T47D (cell line): ENCODE measurements at places on chromosomes 6 and 20.

- DNase-seq, result no peak
Observed at GRCh38 chr6:73308712-73309534, 45.2 kb downstream of the DPPA5 start.

GRCh38 chr6:305371-306206 is 13.3 kb downstream of the DUSP22 start:
- DNase-seq, result no peak

DNA sequence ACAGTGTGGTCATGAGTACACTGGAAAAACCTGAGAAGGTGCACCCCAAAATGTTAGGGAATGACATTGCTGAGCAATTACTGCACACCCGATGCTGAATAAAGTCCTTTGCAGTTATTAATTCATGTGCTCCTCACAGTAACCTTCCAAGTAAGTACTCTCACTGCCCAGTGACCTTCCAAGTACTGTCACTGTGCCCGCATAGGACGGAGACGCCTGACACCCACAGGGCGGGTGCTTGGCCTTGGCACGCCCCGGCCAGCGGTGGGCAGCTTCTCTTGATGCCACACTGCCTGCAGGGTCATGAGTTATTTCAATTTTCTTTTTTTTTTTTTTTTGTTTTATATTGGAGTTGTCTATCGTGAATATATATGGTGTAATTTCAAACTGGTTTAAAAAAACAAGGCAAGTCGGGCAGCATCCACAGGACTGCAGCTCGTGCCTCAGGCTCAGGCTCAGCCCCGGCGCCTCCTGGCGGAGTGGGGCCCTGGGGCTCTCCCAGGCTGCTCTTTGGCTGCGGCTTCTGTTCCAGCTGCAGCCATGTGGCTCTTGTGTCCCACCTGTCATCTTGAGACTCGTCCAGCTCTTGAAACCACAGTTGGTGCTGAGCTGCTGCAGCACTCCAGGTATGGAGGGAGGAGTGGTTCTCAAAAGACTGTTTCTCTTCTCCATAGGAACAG is 27.0 kb downstream of the PNLDC1 start:
- no peak for DNase-seq

DNA sequence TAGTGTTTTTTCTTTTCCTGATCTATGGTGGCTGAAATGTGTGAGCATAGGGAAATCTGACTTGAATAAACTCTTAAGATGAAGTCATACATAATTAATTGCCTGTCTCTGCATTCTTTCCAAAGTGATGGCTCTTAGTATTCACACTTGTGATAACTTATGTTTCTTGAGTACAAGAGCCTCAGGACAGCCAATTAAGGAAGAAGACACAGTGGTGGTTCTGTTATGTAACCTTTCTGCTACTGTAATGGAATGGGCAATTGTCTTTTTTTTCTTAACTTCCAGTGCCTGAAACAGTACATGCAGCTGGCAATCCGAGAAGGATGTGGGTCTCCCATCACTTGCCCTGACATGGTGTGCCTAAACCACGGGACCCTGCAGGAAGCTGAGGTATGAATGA is 40.1 kb downstream of the RNF144B start:
- no peak for DNase-seq

DNA sequence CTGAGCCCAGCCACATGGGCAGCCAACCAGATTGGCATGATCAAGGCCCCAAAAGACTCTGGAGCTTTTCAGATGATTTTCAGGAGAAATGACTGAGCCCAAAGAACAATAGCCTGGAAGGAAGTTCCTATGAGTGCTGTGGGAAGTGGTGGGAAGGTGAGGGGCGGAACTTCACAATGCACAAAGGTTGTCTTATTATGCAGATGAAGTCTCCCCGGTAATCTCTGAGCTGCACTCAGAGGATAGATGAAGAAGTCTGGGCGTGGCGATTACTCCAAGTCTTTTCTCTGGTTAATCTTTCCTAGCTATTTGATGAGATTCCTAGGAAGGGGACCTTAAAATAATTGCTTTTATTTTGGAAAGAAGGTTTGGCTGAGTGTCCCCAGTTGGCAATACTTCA is 36.9 kb downstream of the LBP start:
- no peak for DNase-seq

- DNase-seq, result no peak
Observed at GRCh38 chr6:111767752-111768430, 105.4 kb downstream of the FYN start.

GRCh38 chr6:73047801-73048200 is 177.5 kb downstream of the KHDC1L start:
- DNase-seq, result no peak

GRCh38 chr6:100899202-100899601 is 18.1 kb upstream of the ASCC3 start:
- DNase-seq, result no peak

DNA sequence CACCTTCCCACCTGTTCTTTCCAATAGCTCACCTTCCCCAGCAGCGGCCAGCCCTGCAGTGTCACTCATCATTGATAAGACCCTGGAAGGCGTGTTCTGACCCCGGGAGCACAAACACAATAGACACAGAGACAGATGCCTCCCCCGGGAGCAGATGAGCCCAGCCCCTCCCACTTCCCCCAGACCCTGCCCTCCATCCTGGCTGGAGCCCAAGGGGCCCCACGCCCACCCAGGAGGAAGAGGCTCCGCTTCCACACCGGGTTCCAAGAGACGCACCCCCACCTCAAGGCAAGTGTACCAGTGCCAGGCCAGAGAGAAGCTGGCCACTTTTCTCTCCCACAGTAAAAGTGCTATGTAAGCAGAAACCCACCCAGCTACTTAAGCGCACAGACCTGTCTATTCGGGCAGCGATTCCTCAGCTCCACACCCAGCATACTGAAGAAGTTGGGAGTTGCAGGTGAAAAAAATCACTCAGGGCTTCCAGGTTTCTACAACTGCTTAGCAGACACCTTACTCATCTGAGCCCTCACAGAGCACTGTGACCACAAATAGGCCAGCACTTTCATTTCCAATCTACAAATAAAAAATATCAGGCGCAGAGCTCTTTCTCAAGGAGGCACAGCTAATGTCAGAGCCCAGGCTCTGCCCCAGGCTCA is 93.4 kb upstream of the NXT1 start:
- no peak for DNase-seq

DNA sequence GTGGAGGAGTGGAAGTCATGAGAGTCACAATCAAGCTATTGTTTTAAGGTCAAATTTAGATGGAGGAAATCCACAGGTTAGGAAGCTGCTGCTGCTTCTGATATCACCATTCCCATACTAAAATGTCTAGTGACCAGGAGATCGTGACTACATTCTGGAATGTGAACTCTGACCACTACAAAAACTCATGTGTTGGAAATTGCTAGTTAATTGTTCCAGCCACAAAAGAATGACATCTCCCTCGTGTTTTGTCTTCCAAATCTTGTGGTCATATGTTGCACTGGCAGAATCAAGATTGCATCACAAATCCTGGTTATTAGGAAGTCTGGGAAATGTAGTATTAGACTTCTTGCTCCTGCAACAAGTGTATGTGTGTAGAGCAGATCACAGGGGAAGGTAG is 441.9 kb downstream of the CD109 start:
- DNase-seq, result no peak
